Central memory CD4-positive, alpha-beta T cell (primary cell): ENCODE measurements at places on chromosomes 4 and X.

GRCh38 chrX:148282504-148282903, 217.9 kb upstream of the AFF2 start:
- DNase-seq, result no peak

DNA sequence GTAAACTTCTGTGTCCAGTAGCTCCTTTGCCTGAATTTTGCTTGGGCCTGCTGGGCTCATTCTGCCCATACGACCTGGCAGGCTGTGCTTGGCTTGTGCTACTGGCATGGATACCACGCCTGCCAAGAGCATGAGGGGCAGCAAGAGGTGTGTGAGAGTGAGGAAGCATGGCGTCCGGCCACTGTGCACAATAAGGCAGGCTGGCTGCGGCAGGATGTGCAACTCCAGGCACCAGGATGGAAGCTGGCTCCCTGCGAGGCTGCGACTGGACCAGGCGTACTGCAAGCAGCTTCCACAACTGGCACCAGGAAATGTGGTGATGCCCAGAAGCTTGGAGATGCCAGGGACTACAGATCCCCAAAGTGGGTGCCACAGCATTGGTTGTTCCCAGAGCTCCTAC, 709.3 kb downstream of the PCDH18 start:
- no peak for DNase-seq

- peak; percentile 45 for DNase-seq
Observed at GRCh38 chrX:118536687-118537461, 41.3 kb downstream of the DOCK11 start.

DNA sequence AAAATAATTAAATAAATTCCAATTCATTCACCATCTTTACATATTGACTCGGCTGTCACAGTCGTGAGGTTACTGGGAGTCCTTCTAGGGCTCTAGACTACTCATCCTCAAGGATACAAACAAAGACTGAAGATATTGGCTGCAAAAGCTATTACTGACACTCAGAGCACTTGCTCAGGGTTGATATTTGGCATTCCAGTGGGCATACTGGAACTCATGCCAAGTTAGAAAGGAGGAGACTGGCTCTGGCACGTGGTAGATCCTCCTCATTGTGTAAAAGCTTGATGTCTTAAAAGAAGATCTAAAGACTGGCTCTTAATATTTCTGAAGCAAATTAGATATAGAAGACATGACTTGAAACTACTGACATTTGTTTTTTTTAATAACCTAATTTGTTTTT, 172.7 kb downstream of the GPM6A start:
- DNase-seq, result no peak

- DNase-seq, result no peak
Observed at GRCh38 chr4:180966312-180966711, 1276.9 kb upstream of the TENM3 start.

DNA sequence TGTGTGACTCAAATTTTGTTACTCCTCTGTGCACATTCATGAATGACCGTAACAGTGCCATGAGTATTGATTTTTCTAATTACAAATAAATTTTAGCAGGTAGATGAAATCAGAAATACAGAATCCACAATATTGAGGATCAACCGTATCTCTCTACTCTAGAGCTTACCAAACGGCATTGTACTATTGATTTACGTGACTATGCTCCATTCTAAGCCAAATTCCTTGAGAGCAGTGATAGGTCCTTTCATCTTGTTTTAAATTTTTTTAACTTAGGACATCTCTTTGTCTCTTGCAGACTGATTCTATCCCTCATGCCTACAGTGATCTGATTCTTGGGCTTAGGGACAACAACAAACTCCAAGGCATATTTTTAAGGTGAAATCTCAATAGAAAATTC, 172.3 kb upstream of the C1QTNF7 start:
- DNase-seq, result no peak

- DNase-seq, result no peak
Observed at GRCh38 chr4:100848841-100849240, 331.0 kb upstream of the EMCN start.

DNA sequence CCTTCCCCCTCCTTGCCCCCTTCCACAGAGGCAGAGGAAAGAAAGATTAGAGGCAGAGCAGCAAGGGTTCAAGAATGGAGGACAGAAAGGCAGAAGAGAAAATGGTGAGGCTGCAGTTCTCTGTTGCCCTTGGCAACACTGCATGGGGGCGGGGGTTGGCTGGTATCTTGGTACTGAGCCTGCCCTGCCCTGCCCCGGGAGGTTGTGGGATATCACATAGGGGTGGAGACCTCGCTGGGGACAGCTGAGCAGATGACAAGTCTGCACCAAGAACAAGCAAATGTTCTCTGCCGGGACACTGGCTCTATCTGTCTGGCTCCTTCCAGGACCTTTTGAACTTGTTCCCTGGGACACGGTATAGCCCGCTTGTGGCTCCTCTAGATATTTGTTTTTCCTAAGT, 39.8 kb downstream of the NHS start:
- no peak for DNase-seq

GRCh38 chr4:2217726-2218125, 24.2 kb downstream of the HAUS3 start:
- no peak for DNase-seq

- peak; percentile 16 for DNase-seq
Observed at GRCh38 chrX:103215425-103215991, 600 bp downstream of the BEX4 start.

- DNase-seq, result no peak
Observed at GRCh38 chr4:190016369-190017289, 10.4 kb downstream of the FRG2 start.

- DNase-seq, result no peak
Observed at GRCh38 chr4:100076753-100077152, 113.5 kb downstream of the DDIT4L start.

DNA sequence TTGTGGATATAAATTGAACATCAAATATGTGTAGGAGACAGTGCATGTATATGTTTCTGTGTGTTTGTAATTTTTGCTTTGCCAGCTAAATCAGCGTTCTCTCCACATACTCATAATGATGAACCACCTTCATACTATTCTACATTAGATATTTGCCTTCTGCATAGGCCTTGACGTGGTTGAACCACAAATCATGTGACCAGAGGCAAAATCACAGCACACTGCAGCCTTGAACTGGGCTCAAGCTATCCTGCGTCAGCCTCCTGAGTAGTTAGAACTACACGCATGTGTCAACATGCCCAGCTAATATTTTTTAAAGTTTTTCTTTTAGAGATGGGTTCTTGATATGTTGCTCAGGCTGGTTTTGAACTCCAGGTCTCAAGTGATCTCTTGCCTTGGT, 9.5 kb downstream of the UBQLN2 start:
- DNase-seq, result no peak

- peak; percentile 46 for DNase-seq
Observed at GRCh38 chrX:129606918-129607317, 47.8 kb downstream of the APLN start.

DNA sequence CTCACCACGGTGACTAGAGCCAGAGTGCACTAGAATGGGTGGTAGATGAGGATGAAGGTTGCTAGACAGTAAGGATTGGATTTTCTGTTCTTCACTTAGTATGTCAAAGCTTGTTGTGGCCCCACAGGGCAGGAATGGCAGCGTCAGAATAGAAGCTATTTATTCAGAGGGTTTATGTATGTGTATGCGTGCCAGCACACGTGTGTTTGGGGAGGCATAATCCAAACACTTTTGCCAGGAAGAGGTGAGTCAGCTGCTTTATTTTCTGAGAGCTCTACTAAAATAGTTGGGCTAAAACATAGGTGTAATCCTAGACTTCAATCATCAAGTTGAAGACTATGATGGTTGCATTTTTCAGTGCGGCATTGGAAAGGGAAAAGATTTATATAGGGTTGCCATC, 1.2 kb upstream of the MAGEE2 start:
- no peak for DNase-seq

DNA sequence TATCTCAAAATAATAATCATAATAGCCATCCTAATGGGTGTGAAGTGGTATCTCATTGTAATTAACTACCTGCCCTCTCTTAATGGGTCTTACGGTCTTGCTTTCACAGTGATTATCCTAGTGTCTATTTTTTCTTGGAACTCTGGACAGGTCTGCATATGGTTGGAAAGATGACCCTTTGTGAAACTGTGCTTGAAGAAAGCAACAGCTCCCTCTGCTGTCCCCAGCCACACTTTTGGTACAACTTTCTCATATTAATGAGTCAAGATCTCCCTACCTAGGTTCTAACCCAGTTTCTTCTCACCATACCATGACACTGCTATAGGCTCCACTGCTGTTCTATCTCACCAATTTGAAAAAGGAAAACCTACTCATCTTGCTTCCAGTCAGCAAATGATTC, 2.4 kb downstream of the TFDP3 start:
- no peak for DNase-seq

- no peak for DNase-seq
Observed at GRCh38 chr4:165328101-165328425, 594 bp downstream of the MSMO1 start.

DNA sequence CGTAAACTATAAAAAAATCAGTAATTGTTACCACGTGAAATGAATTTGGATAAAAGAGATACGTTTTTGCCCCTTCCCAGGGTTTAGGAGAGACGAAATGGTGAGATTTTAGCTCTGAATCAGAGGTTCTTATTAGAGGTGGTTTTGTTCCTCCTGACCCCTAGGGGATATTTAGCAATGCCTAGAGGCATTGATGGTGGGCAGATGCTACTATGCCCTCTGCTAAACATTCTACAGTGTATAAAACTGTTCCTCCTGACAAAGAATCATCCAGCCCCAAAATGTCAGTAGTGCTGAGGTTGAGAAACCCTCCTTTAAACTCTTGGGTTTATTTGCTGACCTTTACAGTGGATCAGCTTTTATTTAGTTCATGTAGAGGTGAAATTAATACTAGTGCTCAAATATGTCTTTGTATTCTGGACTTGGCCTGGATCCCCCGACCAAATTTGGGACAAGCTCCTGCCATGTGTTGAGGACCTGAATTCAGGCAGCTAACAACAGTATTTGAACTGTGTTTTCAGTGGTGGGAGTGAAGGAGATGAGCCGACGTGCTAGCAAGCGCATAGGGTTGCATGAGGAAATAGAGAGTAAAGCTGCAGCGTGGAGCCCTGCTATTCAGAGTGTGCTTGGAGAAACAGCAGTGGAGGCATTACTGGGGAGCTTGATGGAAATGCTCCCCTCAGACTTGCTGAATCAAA, 126.1 kb downstream of the PTTG2 start:
- DNase-seq, result no peak

DNA sequence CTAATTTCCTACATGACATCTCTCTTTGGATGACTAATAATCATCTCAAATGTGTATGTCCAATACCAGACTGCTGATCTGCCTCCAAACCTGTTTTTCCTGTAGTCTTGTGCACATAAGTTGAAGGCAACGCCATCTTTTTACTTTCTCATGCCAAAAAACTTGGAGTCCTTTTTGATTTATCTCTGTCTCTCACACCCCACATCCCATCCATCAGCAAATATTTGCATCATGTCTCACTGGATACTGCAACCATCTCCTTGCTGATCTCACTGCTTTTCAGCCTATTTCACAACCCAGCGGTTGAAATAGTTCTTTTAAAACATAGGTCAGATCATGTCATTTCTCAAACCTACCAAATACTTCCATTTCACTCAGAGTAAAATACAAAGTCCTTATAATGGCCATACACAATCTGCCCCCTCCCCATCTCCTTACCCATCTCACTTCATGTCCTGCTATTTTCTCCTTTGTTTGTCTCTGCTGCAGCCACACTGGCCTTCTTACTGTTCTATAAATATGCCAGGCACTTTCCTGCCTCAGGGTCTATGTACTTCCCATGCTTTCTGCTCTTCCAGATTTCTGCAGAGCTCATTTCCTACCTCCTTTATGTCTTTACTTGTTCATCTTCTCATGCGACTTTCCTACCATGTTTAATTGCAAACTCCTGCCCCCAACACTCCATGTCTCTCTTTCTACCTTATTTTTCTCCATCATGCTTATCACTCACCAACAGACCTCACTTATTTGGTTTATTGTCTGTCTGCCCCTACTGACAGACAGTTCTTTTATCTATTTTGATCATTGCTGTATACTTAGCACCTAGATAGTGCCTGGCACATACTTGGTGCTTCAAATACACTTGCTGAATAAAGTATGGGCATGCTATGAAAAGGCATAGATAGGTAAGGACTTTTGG, 98.8 kb downstream of the ANXA3 start:
- DNase-seq, result no peak

DNA sequence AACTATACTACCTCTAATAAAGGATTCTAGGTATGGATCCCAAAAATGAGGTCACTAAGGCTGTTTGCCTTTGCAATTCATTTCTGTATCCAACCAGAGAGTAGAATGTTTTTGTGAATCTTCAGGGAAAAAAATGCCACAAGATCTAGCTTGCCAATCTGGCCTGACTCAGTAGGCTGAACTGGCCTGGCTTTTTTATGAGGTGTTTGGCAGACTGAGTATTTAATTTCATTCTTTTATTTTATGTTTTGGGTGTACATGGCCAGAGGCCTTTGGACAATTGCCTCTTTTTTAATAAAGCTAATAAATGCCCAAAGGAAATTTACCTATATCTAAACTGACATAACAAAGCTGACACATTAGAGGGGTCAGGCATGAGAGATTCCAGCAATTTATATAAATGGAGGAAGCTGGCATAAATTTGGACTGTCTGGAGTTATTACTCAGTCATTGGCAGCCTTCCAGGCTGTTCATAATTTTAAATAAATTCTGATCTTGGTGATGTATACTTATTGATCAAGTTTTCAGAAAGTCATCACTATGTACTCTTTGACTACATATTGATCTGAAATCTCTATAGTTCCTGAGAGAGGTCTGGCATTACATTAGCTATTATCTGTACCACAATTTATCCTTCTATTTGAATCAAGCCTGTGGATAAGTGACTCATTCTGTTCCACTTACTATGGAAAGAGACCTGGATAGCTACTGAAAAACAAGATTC, 376.4 kb upstream of the NOCT start:
- DNase-seq, result no peak

GRCh38 chrX:44344687-44345086, 1.2 kb upstream of the EFHC2 start:
- DNase-seq, result peak; percentile 51

DNA sequence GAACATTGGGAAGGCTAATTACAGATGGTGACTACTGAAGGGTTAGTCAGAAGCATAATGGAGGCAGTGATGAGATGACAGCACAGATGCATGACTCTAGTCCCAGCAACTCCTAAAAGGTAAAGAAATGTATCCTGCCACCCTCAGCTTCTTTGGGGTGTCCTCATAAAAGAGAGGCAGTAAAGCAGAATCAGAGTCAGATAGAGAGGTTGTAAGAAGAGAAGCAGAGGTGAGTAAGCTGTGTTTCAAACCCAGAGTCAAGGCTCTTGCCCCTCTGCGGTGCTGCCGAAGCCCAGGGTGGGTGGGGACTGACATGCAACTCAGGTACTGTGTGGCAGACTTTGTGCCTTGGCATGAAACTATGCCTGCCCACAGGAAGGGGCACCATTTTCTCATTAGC, 59.5 kb upstream of the PGM2 start:
- no peak for DNase-seq

GRCh38 chrX:22922961-22923360, 76.8 kb upstream of the DDX53 start:
- no peak for DNase-seq

DNA sequence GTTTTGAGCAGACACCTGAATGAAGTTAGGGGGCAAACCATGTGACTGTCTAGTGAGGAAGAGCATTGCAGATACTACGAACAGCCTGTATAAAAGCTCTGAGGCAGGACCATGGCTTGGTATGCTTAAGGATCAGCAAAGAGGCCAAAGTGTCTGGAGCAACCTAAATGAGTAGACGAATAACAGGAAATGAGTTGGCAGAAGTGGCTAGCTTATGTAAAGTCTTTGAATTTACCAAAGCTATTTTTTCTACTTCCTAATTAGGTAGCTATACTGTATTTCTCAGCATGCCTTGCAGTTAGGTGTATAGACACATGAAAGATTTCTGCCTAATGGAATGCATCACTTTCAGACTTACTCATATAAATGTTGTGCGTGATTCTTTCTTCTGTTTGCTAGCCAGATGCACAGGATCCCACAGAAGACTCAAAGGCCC, 9.3 kb upstream of the GPRIN3 start:
- DNase-seq, result peak; percentile 48
